HCT116 (cell line): ENCODE measurements at places on chromosomes 4 and X. TPM values are rescaled to one million over a fixed set of nuclear protein-coding genes. Genes with fewer than 3 reads are reported as not detected.

GRCh38 chr4:68326141-68326540 is 23.7 kb downstream of the YTHDC1 start:
- DNase-seq = no peak
- H3K27me3 ChIP-seq = no peaks in the 10 kb centered on the region
- H3K4me3 ChIP-seq = no peak overlapping the region
- H3K4me1 ChIP-seq = no peaks in the 10 kb centered on the region
- no peak overlapping the region for H3K27ac ChIP-seq
- peaks cover 52% of the 10 kb centered on the region for H3K36me3 ChIP-seq

The CABS1 gene
- total RNA-seq = not detected

DNA sequence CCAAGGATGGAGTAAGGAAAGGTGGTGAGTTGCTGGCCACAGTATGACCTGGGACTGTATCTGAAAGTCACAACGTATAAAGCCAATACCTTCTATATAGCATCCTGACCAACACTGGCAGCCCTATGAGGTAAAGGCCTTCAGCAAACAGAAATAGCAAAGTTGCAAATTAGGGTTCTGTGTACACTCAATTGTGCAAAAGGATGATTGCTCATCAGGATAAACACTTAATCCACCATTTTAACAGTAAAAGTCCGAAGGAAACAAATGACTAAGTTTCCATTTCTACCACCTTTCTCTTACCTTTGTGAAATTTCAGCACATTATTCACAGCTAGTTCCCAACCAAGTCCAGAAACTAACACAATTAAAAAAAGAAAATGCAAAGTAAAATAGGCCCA is 1.4 kb upstream of the FNIP2 start:
- no peak overlapping the region for H3K4me3 ChIP-seq
- peaks cover 4% of the 10 kb centered on the region; the same call in 1 of the 2 replicates for H3K4me1 ChIP-seq
- no peaks in the 10 kb centered on the region for H3K36me3 ChIP-seq
- no peak overlapping the region for H3K27ac ChIP-seq

DNA sequence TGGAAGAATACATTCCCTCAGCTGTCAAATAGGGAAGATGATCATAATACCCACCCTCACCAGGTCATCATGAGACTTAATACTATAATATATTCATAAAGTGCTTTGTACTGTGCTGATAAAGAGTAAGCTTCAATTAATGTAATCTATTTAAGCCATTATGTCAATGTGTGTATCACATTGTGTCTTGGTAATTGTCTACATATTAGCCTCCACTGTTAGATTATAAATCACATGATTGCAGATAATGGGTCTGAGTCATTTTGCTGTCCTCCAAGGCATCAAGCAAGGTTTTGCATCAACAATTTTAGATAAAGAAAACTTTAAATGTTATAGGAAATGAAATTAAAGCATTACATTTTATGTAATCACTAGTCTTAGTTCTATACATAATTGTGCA is 45.2 kb upstream of the CEP135 start:
- no peak overlapping the region for H3K27ac ChIP-seq
- DNase-seq = no peak
- H3K4me3 ChIP-seq = no peak overlapping the region

DNA sequence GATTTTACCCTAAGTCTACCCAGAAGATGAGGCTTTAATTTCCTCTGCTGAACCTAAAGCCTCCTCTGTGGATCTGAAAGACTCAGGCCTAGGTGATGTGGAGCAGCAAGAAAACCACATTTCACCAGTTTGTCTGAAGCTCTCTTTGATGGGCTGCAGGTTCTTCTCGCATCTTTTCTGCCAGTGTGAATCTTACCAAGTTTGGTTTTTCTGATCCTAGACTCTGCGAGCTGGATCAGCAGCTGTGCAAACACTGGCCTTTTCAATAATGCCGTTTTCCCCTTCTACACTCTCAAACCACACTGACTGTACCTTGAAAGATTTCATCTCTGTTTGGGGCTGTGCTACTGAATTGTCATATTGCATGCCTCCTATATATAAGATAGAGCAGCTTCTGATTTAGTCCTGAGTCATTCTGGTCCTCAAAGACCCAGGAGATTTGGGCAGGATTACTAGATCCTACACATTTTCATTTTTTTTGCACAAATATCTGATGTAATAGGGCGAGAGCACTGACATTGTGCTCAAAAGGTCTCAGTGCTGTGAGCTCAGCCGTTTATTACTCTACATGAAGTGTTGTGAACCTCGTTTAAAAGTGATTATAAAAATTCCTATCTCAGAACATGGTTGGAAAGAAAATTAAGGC is 133.6 kb upstream of the FAM9C start:
- no peaks in the 10 kb centered on the region for H3K27me3 ChIP-seq
- no peaks in the 10 kb centered on the region for H3K4me1 ChIP-seq
- H3K4me3 ChIP-seq = no peak overlapping the region
- DNase-seq = no peak
- H3K36me3 ChIP-seq = no peaks in the 10 kb centered on the region
- H3K27ac ChIP-seq = no peak overlapping the region

The CXCL11 gene
- total RNA-seq = not detected

The GALNTL6 gene
- not detected for total RNA-seq

DNA sequence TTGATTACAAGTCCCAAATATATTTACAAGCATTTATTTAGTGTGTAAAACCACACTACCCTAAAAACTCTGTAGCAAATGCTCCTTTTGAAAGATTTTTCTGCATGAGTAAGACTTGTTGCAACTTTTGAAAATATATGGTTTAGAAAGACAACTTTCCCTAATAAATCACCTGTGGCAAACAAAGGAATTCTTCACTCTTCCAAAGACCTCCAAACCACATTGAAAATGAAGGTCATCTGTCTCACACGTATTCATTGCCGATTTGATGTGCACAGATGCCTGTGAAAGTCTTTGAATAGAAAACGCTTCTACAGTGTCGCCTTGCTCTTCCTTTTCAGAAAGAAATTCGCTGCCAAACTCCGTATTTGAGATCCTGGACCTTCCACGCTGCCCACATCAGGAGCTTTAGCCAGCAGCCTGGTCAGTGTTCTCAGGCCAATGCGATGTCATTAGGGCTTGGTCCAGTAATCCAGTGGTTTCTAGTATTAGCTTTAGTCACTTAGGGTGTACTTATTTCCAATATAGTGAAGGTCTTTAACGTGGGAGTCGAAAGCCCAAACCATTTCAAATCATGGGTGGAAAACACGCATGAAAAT is 22.2 kb downstream of the SPINK2 start:
- H3K27ac ChIP-seq = no peak overlapping the region
- no peak for DNase-seq

The GSX2 gene
- not detected for total RNA-seq

DNA sequence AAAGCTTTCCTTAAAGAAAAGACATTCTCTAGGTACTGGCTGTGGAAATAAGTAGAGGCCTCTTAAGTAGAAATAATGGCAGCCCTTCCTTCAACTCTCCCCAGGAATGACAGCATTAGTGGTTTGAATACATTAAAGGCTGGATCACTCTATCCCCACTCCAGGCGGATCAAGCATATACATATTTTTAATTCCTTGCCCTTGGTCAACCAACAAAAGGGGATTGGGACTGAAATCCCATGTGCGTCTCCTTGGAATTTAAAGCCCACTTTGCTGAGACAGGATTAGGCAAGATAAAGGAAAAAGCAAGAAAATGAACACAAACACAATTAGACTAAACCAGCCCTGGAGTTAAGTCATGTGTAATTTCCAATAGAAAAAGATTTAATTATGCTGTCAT is 391.3 kb downstream of the PPP1R2C start:
- no peak for DNase-seq
- no peak overlapping the region for H3K27ac ChIP-seq
- H3K36me3 ChIP-seq = no peaks in the 10 kb centered on the region
- no peaks in the 10 kb centered on the region for H3K27me3 ChIP-seq
- H3K4me3 ChIP-seq = no peak overlapping the region

The RAB39B gene
- 0.10 TPM for total RNA-seq

The ZCCHC12 gene
- 0.89 TPM for total RNA-seq

DNA sequence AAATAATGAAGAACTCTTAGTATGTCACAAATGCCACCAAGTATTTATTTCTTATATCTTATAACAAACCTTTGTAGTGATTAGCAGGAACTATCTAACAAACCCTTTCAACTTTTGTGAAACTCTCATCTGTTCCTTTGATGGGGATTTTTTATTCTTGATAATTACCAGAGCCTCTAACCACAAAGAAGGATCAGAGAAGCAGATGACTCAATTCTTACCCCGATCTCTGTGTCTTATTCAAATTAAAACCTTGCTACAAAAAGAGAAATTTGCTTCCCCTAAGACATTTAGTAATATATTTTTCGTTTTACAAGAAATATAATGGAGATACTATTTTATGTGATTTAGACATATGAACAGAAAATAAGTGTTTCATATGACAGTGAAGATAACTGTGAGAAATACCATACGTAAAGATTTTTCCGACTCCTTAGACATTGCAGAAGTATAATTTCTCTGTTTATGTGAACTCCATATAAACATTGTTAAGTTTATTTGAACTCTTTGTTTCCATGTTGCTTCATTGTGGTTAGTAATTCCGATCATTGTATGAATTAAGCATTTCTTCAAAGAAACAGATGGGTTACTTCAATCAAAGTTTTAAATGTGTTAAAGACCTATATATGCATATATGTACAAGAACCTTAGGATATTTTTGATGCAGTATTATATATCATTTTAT is 205.4 kb downstream of the CFAP299 start:
- H3K27ac ChIP-seq = no peak overlapping the region
- no peaks in the 10 kb centered on the region for H3K4me1 ChIP-seq
- H3K36me3 ChIP-seq = no peaks in the 10 kb centered on the region
- H3K4me3 ChIP-seq = no peak overlapping the region

The CHRDL1 gene
- 0.05 TPM for total RNA-seq

The KLB gene
- total RNA-seq = not detected

GRCh38 chrX:77433001-77433400 is 14.2 kb upstream of the FGF16 start:
- H3K36me3 ChIP-seq = no peaks in the 10 kb centered on the region
- no peaks in the 10 kb centered on the region for H3K27me3 ChIP-seq
- no peak for DNase-seq
- no peak overlapping the region for H3K4me3 ChIP-seq

DNA sequence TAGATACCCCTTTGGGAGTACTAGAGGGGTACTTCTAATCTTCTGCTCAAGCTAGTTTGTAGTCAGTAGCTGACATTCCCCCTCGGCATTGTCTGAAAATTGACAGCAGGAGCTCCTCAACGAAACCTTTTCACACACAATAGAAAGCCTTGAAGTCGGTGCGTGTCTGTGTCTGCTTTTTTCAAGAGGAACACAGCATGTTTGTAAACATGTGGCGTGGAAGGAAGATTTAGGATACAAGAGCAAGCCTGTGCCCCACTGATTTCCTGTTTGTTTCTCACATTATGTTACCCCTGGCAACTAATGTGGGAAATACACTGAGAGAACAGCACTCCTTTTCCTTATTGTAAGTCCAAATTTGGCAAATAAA is 252.6 kb downstream of the ANKRD50 start:
- no peak overlapping the region for H3K27ac ChIP-seq
- no peaks in the 10 kb centered on the region for H3K36me3 ChIP-seq
- DNase-seq = no peak
- no peaks in the 10 kb centered on the region for H3K27me3 ChIP-seq
- H3K4me3 ChIP-seq = no peak overlapping the region
- no peaks in the 10 kb centered on the region for H3K4me1 ChIP-seq

GRCh38 chr4:16819652-16820051 is 78.8 kb downstream of the LDB2 start:
- peaks cover 4% of the 10 kb centered on the region; the same call in 1 of the 2 replicates for H3K27me3 ChIP-seq
- no peak overlapping the region for H3K4me3 ChIP-seq
- no peaks in the 10 kb centered on the region for H3K4me1 ChIP-seq
- H3K36me3 ChIP-seq = no peaks in the 10 kb centered on the region
- no peak overlapping the region for H3K27ac ChIP-seq

The TMEM271 gene
- not detected for total RNA-seq

GRCh38 chr4:78684325-78685079 is 91.6 kb upstream of the BMP2K start:
- H3K4me1 ChIP-seq = no peaks in the 10 kb centered on the region
- DNase-seq = no peak
- H3K36me3 ChIP-seq = no peaks in the 10 kb centered on the region
- no peaks in the 10 kb centered on the region for H3K27me3 ChIP-seq
- H3K4me3 ChIP-seq = no peak overlapping the region

The UGT2A3 gene
- total RNA-seq = not detected
